CD4-positive, alpha-beta memory T cell (primary cell): ENCODE measurements at places on chromosomes 4 and X.

DNA sequence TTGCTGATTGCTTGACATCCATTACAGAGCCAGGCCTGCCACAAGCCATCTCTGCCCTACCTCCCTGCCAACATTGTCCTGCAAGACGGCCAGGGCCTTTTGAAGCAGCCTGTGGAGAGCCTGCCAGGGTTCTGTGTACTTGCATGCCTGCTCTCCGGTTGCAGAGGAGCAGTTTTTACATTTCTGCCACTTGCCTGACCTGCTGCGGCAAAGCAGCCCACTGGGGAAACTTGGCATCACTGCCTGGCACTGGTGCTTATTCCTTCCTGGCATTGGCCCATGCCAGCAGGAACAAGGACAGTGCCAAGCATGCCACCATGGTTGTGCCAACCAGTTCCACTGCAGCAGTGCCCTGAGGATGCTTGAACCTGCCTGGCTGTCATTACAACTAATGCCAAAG is 167.1 kb downstream of the NHS start:
- H3K36me3 ChIP-seq = no peaks in the 10 kb centered on the region
- no peak for DNase-seq
- H3K27ac ChIP-seq = no peak overlapping the region
- no peaks in the 10 kb centered on the region for H3K4me1 ChIP-seq
- H3K4me3 ChIP-seq = no peak overlapping the region

DNA sequence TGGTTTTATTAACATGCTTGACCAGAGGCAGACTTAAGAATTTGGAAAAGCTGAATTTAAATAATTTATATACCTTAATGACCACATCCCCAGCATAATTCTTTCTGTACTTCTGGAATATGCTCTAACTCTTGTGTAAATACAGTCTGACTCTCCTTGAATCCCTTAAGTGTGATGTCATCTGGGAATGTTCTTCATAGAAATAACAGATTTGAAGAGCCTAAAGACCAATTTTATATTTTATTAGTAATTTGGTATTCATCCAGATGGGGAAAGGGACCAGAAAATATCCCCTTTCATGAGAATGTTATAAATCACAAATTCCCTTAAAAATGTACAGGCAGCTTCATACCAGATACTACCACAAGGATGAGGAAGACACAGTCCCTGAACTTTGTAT is 58.3 kb downstream of the KCNIP4 start:
- no peak overlapping the region for H3K27ac ChIP-seq
- no peaks in the 10 kb centered on the region for H3K36me3 ChIP-seq
- H3K4me1 ChIP-seq = no peaks in the 10 kb centered on the region

DNA sequence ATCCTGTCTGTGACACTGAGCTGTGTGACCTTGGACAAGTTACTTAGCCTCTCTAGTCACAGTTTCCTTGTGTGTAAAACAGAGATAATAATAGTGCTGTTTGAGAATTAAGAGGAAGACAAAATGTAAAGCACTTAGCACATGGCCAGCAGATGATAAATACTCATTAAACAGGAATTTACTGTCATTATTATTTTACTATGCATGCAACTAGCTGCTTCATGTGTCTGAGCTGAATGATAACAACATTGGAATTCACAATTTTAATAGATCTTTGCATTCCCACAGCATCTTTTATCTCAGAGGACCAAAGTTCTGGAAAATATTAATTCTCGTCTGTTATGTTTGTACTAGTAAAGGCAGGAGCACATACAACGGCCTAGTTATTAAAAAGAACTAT is 79.2 kb upstream of the TET2 start:
- no peaks in the 10 kb centered on the region for H3K27me3 ChIP-seq
- no peak for DNase-seq
- H3K27ac ChIP-seq = no peak overlapping the region
- no peaks in the 10 kb centered on the region for H3K36me3 ChIP-seq
- H3K4me3 ChIP-seq = no peak overlapping the region

DNA sequence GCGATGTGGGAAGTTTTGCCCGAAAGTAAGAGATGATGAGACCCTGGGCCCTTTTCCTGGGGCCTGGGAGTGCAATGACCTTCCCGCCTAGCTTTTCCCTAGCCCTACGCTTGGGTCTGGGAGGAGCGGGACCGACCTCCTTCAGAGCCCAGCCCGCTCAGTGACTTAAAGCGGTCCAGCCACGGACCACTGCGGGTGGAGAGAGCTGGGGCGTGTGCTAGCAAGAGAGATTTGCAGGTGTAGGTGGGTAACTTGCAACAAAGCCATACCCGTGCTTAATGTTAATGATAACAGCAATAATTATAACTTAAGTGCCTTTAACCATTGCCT is 503 bp upstream of the PDE5A start:
- peak overlapping the region; percentile 67 for H3K4me3 ChIP-seq
- H3K27me3 ChIP-seq = peaks cover 4% of the 10 kb centered on the region
- DNase-seq = no peak
- H3K27ac ChIP-seq = no peak overlapping the region

- no peaks in the 10 kb centered on the region for H3K27me3 ChIP-seq
- no peak overlapping the region for H3K4me3 ChIP-seq
- H3K36me3 ChIP-seq = no peaks in the 10 kb centered on the region
- no peak for DNase-seq
- H3K4me1 ChIP-seq = no peaks in the 10 kb centered on the region
Observed at GRCh38 chrX:12891915-12892506, 14.4 kb upstream of the TLR8 start.

DNA sequence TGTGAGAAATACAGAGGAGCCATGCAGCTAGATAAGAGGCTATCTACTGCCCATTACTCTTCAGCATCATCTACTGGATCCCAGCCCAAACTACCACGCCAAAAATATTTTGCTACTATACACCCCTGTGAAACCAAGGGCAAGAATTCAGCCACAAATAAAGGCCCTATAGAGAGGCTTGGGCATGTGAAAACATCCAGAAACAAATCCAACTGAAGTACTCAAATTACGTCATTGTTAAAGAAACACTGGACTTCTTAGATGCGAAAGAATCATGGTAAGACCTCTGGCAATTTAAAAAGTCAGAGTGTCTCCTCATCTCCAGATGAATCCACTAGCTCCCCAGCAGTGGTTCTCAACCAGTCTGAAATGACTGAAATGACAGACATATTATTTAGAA is 12.8 kb downstream of the NDST3 start:
- no peak overlapping the region for H3K4me3 ChIP-seq
- DNase-seq = no peak
- no peaks in the 10 kb centered on the region for H3K4me1 ChIP-seq
- H3K36me3 ChIP-seq = no peaks in the 10 kb centered on the region
- H3K27ac ChIP-seq = no peak overlapping the region

DNA sequence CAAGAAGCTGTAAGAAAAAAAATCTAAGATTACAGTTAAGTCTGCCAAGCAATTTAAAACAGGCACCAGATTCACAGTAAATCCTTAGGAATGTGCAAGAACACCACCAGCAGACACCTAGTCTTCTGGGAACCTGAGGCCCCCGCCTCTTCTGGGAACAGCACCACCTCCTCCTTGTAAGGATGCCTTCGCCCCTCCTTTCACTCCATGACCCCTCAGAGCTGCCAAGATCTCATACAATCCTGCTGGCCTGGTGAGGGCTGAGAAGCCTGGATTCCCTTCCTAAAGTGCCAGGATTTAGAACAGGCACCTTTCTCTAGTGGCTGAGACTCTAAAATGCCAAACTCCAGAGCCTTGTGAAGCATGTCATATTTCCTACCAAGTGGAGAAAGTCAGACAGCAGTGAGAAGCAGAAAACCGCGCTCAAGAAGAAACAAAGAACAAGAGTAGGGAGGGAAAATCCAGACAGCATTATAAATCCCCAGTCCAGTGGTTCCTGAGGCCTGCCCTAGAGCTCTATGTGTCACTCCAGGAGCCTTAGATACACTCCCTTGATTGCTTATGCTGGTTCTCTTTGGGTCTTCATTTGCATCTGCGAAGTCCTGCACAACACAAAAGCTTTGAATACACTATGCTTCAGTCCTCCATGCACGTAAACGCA is 166.4 kb downstream of the TSPAN5 start:
- no peak overlapping the region for H3K27ac ChIP-seq
- no peaks in the 10 kb centered on the region for H3K27me3 ChIP-seq
- H3K4me3 ChIP-seq = no peak overlapping the region
- H3K36me3 ChIP-seq = no peaks in the 10 kb centered on the region
- DNase-seq = no peak

- H3K27ac ChIP-seq = no peak overlapping the region
- no peaks in the 10 kb centered on the region for H3K4me1 ChIP-seq
- no peaks in the 10 kb centered on the region for H3K27me3 ChIP-seq
Observed at GRCh38 chr4:105933083-105933482, 37.8 kb downstream of the NPNT start.

GRCh38 chr4:118988635-118988972 is 100.0 kb downstream of the SYNPO2 start:
- H3K36me3 ChIP-seq = no peaks in the 10 kb centered on the region
- no peak for DNase-seq
- no peak overlapping the region for H3K27ac ChIP-seq
- H3K4me3 ChIP-seq = no peak overlapping the region

DNA sequence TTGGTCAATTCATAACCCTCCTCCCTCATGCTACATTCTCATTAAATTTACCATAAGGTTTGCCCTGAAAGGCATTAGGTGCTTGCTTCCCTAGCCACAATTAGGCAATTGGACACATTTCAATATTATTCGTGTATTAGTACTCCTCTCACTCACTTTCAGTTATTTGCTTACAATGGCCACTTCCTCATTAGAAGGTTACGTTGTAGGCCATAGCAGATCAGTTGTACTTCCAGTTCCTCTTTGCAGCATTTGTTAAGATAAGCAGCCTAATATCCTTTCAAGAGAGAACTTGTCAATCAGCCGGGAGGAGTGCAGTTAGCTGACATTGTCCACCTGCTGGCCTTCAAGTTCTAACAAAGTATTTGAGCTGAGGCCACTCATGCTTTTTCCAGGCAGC is 1017.2 kb downstream of the PCDH7 start:
- H3K27me3 ChIP-seq = no peaks in the 10 kb centered on the region
- H3K36me3 ChIP-seq = no peaks in the 10 kb centered on the region
- no peak overlapping the region for H3K27ac ChIP-seq
- no peak for DNase-seq
- H3K4me3 ChIP-seq = no peak overlapping the region
- no peaks in the 10 kb centered on the region for H3K4me1 ChIP-seq

DNA sequence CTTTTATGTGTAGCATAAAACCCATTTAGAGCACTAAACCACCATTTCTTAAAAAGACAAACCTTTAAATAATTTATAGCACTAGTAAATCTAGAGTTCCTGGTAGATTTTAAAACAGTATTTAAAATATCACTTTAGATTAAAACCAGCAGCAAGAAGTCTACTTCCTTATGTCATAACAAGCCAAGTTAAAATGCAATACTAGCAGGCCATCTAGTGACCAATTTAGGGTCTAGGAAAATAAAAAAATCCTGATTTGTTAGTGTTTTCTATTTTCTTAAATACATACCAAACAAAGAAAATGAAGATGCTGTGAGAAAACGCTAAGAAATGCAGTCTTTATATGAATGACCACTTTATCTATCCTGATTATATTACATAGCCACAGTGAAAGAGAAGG is 53.9 kb downstream of the PAPSS1 start:
- no peaks in the 10 kb centered on the region for H3K36me3 ChIP-seq
- DNase-seq = no peak
- no peak overlapping the region for H3K4me3 ChIP-seq
- H3K27ac ChIP-seq = no peak overlapping the region
- no peaks in the 10 kb centered on the region for H3K27me3 ChIP-seq
- H3K4me1 ChIP-seq = no peaks in the 10 kb centered on the region

DNA sequence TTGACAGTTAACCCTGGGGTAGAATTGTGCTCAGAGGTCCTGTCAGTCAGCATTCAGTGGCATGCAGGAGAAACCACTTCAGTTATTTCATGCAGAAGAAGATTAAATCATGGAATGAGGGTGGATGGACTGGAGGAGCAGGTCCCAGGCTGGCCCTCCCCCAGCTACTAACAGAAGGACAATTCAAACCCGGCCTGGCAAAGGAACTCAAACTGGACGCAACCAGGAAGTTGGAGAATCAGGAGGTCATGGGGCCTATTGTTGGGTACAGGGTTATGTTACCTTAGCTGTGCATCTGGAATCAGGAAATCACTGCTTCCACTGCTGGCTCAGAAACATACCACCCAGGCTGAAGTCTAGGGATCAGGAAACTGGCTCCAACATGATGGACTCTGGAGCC is 121.4 kb downstream of the GPAT3 start:
- peaks cover 9% of the 10 kb centered on the region for H3K4me1 ChIP-seq
- H3K36me3 ChIP-seq = no peaks in the 10 kb centered on the region
- H3K27me3 ChIP-seq = no peaks in the 10 kb centered on the region
- no peak for DNase-seq
